WERI-Rb-1 (cell line): ENCODE measurements at places on chromosomes 13 and 19.

DNA sequence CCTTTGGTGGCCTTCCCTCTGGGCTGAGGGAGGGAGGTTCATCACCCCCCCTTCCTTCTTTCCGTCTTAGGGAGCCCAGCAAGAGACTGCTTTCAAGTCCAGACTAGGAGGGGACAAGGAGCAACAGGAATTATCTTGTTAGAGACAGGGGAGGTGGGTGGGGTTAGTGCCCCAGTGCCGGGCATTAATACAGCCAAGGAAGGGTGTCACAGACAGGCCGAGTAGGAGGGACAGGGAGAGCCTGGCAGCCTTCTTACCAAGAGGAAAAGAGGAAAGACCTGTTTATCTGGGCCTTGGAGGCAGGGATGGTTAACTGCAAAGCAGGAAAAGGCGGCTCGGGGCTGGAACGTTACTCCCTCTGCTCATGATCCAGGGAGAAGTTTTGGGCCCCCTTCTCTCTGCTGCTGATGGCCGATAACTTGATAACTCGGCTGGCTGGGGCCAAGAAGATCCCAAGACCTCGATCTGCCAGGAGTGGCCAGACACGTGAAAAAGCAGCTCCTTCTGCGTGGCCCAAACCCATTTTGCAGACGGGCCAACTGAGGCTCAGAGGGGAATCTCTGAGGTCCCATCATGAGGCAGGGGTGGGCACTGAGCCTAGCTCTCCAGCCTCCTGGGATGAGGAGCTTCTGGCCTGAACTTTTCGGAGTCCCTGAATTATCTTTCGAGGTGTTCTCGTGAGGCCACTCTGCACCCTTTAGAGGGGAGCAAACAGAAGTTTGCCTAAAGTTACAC lies 79.3 kb downstream of the PTPRS start:
- DNase-seq = no peak

GRCh38 chr19:41226053-41226873 lies 7.2 kb downstream of the AXL start:
- peak; percentile 65 for DNase-seq

- no peak for DNase-seq
These were observed 6.7 kb downstream of the PCID2 start for GRCh38 chr13:113201815-113202214.

DNA sequence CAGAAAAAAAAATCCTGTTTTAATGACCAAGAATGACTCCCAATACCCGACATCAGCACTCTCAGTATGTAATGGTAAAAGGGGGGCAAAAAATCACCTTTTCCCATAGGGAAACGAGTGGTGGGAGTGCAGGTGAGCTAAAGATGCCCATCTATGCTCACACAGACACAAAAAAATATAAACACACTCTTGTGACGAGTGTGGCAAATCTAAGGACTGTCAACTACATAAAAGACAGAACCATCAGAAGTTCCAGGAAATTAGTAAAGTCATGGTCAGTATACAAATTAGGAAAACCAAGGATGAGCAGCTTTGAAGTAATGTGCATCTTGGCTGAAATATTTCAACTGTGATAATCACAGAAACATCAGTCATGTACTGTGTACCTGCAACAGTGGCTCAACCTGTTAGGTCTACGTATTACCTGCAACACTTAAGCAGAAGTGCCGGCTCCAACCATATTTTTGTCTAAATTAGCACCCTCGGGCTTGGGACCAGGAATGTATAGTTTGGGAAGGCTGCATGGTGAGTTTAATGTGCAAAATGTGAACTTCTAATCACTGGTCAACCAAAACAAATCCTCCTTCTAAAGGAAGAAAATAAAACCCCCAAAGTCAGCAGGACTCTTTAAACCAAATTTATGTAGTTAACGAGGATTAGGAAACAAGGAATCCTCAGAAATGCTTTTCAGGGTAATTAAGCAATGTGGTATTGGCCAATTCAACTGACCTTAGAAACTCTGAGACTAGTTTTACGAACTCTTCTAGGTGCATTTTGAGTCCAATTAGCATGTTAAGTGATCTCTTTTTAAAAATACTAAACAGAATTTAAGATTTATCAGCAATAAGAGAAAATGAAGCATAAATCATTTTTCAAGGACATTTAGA lies 24.3 kb downstream of the ANKRD10 start:
- DNase-seq = no peak

GRCh38 chr13:93861818-93862217 lies 617.7 kb downstream of the DCT start:
- DNase-seq = peak; percentile 59
